HCEC 1CT (cell line): ENCODE measurements at places on chromosomes 2 and 18.

DNA sequence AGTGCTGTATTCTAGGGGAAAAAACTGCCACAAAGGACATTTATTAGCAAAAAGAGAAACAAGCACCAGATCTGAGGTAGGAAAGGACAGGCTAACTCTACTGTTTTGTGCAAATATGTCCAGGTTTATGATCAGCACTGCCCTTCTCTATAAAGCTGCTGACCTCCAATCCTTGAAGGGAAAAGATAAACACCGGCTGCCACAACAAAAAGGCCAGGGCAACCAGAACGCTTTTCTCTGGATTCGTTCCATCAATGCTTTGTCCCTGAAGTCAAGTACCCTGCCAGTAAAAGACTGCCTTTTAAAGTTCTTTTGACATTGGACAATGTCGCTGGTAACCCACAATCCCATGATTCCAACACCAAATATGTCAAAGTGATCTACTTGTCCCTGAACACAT, 21.0 kb downstream of the SMAD2 start:
- no peak for DNase-seq

DNA sequence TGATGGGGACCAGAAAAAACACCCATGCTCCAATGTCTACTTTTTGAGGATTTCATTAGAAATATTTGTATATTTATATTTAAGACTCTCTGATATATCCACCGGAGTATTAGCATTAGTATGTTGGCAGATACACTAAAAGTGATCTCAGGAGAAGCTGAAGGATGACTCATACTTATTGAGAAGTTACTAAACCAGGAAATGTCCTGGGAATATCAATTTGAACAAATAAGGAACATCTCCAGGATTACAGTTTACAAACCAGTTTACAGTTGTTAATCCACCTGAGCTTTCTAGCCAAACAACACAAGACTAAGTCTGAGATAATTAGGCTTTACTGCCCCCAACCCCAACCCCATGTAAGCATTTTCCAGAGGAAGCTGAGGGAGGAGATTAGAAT, 16.1 kb upstream of the DPP4 start:
- peak; percentile 80 for DNase-seq

- no peak for DNase-seq
Measured at GRCh38 chr2:62407401-62407800, 98.6 kb downstream of the TMEM17 start.

- DNase-seq: no peak
Measured at GRCh38 chr2:10375570-10376281, 72.4 kb downstream of the ODC1 start.

- DNase-seq: no peak
Measured at GRCh38 chr2:14194233-14194632, 438.3 kb upstream of the LRATD1 start.

DNA sequence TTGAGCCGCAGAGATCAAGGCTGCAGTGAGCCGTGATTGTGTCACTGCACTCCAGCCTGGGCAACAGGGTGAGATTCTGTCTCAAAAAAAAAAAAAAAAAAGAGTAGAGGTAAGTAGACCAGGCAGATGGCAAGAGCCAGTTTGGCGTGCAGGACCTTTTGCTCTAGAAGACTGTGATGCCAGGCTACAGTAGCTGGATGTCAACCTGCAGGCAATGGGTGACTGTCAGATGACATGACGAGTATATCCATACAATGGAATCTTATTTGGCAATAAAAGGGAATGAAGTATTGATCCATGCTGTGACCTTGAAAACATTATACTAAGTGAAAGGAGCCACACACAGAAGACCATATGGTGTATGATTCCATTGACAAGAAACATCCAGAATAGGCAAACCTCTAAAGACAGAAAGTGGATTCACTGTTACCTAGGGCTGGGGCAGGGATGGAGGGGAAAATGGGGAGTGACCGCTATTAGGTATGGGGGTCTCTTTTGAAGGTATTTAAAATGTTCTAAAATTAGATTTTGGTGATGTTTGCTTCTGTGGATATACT, 11.2 kb upstream of the DGUOK start:
- DNase-seq: no peak

GRCh38 chr2:102346381-102347130, 9.0 kb upstream of the IL18R1 start:
- no peak for DNase-seq

DNA sequence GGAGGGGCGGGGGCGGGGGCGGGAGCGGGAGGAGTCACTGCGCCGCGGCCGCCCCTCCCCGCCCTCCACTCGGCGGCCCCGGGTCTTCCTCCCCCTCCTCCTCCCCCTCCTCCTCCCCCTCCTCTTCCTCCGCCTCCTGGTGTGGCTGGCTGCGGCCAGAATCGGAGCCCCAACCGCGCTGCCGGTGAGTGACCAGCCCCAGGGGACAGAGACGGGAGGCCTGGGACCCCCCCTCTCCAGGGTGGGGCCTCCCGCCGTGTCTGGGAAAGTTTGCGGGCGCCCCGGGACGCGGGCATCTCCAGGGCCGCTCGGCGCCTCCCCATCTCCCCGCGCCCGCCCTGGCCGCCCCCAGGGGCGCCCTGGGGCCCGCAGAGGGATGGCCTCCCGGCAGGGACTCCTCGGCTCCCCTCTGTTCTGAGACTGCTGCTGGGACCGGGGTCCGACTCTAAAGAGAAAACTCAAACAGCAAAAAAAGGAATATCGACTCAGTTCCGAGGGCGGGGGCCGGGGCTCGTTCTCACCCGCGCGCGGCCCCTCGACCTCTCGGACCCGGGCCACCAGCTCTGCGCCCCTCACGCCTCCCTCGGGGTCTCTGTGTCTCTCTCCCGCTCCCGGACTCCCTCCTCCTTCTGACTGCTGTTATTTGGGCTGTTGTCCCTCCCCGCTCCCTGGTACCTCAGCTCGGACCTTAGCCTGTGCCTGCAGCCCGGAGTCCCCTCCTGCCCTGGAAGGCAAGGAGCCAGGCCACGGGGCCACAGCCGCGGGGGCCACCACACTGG, at the start of gene STON1:
TSS of gene STON1 (plus strand) at position 122 of the 779 bp plus-strand sequence. CDS start 50,480 bp downstream, outside the sequence.
- DNase-seq: peak; percentile 24

- DNase-seq: no peak
Measured at GRCh38 chr2:25366629-25367028, 24.9 kb upstream of the DNMT3A start.

- peak; percentile 97 for DNase-seq
Measured at GRCh38 chr2:237695201-237695780, 67.9 kb downstream of the LRRFIP1 start.

DNA sequence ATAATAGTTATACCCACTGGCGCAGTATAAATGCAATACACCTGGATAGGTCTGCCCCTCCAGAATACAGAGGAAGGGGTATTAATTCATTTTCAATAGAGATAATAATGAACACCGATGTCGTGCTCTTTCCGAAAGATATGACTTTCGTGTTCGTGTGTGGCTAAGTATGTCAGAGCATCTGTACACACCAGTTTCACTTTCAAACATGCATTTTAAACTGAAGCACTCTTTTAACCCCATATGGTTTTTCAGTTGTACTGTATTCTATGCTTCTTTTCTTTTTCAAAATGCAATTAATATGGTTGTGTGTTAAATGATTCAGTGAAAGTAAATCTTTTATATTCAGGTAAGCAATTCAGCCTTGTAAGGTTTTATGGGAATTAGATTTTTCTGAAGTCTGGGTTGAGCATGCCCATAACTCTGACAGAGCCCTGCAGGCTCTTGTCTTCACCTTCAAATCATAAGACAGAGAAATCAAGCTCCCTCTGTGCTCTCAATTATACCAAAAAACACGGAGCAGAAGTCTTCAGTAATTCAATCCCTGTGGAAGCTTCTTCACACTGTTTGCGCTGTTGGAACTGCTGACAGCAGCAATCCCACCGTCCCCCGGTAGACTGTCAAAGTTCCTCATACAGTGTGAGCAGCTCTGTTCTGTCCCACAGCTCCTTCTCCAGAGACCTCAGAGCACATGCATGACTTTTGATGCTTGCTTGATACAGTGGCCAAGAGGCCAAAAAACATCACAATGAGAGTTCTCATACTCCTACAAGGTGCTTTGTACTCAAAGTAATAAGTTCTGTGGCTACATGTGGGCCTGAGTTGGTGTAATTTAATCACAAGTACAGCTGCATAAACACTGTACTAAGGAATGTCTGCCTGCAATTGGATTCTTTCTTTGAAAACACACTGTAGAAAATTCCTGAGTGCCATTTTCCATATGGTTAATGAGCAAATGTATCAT, 186.8 kb downstream of the ZNF521 start:
- DNase-seq: peak; percentile 12

DNA sequence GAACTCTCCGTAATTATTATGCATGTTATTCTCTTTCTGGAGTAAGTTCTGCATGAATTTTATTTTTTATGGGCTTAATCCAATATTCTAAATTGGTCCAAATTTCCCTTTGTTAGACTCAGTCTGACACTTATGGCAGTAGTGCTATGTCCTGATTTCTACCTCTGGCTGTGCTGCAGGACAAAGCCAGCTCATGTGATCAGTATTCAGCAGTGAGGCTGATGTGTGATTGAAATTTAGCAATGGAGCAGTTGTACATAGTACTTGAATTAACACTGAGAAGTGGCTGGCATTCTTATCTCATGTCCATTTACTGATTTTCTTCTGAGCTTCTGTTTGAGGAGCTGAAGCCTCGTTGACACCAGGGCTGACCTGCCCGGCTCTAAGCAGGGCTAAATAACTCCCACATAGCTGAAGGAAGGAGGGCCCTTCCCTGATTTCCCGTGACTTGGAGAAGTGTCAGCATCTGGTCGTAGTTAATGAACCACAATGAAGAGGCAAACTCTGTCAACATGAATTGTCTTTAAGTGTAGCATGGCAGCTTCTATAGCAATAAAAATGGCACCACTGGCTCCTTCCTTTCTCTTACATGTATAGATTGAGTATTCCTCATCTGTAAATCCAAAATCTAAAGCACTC, 159.0 kb upstream of the RASGRP3 start:
- no peak for DNase-seq

GRCh38 chr18:74273394-74273793, 18.4 kb downstream of the CYB5A start:
- DNase-seq: no peak

- no peak for DNase-seq
Measured at GRCh38 chr2:228065686-228066085, 115.8 kb downstream of the SPHKAP start.

GRCh38 chr2:134138115-134138514, 115.8 kb upstream of the MGAT5 start:
- DNase-seq: peak; percentile 34

DNA sequence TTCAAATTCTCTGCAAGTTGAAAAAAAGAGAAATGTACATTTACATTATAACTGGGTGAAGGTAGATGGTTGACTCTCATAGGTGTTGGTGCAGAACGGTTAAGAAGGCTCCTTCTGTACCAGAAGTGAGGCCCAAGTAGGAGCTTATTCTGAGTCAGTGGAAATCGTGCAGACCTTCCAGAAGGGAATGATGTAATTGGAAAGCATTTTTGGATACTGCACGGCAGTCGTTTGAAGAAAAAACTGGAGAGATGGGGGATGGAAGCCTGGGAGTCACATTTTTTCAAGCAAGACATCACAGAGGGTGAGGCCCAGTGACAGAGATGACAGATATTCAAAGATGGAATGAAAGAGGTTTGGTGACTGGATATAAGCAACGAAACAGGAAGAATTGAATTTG, 39.4 kb downstream of the HRH4 start:
- no peak for DNase-seq

GRCh38 chr2:44342854-44343253, 18.4 kb downstream of the PREPL start:
- DNase-seq: no peak
